Left hindlimb (tissue), 1 donor: ENCODE measurements at places on chromosomes 4 and X.

DNA sequence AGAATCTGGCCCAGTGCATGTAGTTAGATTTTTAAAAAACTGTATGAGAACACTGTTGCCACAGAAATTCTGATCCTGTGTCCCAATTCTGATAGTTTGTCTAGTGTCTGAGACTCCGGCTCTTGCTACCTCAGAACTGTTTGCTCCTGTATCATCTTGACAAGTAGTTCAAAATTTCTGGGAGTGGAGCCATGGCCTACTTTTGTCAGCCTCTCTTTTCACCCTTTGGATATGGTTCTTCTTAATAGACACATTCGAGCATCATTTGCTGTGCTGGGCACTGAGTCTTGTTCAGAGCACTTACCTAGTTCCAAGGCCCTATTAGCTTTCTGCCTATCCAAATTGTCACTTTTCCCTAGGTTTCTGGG lies 46.9 kb downstream of the ATP10D start:
- DNase-seq, result no peak

DNA sequence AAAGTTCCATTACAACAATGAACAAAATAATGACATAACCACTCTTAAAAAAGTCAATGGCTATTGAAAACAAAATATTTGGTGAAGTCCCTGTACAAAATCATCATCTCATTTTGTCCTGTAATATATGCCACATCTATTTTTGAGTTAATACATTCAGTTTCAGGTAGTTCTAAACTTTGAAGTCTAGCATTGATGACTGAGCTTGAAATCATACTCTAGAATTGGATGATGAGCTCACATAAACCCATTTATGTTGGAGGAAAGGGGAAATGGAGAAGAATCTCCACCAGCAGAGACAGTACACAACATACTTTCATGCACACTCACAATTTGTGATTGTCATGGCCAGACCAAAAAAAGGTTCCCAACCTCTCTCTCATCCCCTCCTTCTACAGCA lies 371.1 kb upstream of the NR3C2 start:
- no peak for DNase-seq

DNA sequence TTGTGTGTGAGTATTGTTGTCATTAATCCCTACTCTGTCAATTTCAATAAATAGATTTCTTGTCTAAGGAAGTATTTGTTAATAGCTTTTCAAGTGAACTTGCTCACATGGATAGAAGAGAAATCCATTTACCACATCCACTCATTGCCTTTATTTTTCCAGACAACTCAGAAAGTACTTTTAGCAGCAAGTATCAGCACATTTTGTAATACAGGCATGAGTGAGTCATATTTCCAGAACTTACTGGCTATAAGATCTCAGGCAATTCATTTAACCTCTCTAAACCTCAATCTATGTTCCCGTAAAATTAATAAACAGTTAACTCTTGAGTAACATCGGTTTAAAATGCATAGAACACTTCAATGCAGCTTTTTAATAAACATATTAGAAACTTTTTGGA lies 317.9 kb upstream of the PCDH7 start:
- DNase-seq, result no peak

GRCh38 chrX:103415068-103415467 lies 38.7 kb downstream of the BEX3 start:
- no peak for DNase-seq

GRCh38 chr4:81397635-81398034 lies 74.1 kb downstream of the RASGEF1B start:
- no peak for DNase-seq

GRCh38 chr4:172758586-172759340 lies 409.8 kb upstream of the GALNT7 start:
- no peak for DNase-seq

GRCh38 chr4:57499786-57500185 lies 389.6 kb upstream of the IGFBP7 start:
- no peak for DNase-seq

- no peak for DNase-seq
These were observed 2.4 kb upstream of the HGFAC start for GRCh38 chr4:3439391-3439790.

GRCh38 chr4:26346203-26346620 lies 25.4 kb downstream of the RBPJ start:
- no peak for DNase-seq

DNA sequence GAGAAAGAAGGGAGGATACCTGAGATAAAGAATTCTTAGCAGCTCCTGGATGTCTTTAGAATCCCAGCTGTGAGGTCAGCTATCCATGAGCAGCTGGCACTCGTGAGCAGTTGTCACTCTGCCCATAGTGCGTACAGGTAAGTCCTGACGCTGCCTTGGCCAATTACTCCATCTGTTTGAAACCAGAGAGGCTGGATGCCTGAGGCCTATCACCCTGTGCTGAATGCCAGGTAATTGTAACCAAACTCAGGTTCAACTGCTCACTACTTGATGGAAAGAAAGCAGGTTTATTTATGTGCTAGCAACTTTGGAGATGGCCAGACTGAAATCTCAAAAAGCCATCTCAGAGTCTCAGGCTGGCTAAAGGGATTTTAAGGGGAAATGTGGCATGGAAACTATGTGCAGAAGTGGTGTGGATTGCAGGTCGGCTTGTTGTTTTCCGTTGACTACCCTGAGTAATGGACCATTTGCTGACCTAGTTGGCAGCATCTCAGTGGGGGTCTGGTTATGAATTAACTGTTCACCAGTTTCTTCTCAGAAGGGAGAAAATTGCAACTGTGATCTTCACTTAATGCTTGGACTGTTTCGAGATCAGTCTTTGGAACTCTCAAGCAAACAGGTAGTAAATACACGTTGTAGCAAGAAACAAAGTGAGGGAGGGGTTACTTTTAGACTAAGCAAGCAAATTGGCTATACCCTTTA lies 1614.0 kb upstream of the PCDH10 start:
- no peak for DNase-seq

- DNase-seq, result no peak
These were observed 869.8 kb downstream of the PCDH18 start for GRCh38 chr4:136662539-136662938.

- peak; percentile 67 for DNase-seq
These were observed 40.6 kb upstream of the LSM6 start for GRCh38 chr4:146134761-146135445.

GRCh38 chrX:56564921-56565840 lies 1.8 kb downstream of the UBQLN2 start:
- peak; percentile 16 for DNase-seq

DNA sequence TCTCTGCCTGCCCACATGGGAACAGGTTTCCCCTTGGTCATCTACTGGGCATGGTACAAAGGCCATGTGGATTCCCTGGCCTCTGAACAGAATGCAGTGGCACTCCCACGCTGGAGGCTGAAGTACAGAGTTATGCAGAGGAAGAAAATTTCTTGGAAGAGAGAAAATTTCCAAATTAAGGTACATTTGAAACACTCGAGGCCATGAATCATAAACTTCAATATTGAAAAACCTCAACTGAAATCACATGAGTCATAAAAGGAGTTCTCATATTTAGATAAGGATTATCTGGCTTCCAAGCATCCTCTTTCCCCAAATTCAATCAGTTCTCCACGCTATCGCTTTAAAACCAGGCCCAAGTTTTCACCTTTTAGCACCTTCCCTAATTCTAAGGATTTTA lies 28.1 kb upstream of the TXK start:
- no peak for DNase-seq

- DNase-seq, result peak; percentile 36
These were observed 201.5 kb upstream of the FAM241A start for GRCh38 chr4:111943796-111944203.

DNA sequence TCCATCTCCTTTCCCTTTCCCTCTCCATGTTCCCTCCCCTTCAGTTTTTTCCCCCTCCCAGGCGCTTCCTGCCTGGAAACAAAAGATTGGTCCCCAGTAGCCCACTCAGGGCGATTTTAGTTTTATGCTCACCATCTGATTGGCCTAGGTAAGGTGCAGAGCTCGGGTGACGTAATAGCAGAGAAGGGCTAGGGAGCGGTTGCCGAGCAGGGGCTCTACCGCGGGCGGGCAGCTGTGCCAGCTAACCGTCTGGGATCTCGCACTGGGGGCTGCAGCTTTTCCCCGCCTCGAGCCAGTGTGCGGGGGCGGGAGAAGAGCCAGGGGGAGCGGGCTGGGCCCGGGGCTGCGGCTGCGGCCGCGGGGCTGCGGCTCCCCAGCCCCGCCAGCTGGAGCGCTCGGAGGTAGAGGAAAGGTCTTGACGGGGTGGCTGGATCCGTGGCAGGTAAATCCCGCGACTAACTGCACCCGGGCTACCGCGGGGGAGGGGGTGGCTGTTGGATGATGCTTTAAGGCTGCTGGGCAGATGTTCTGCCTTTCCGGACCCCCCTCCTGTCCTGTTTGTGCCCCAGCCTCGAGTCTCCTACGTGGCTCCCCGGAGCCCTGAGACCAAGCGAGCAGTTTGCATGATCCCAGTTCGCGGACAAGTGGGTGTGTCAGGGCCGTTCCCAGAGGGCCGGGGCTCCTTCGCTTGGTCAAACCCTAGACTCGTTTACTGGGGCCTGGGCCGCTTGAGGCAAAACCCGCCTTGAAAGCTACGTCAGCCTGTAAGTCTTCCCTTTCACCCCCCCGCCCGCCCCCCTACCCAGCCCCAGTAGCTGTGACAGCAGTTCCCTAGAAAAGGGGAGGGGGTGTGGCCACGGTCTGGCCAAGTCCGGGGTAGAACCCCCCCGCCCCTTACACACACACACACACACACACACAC lies at the start of gene PAK3:
Gene PAK3, plus strand, starts transcription at position 218 of the 922 bp plus-strand sequence. CDS start 26,913 bp downstream, outside the sequence.
- peak; percentile 84 for DNase-seq

- no peak for DNase-seq
These were observed 442.8 kb downstream of the BCOR start for GRCh38 chrX:39654952-39655351.

GRCh38 chr4:162852642-162853041 lies 314.0 kb downstream of the NAF1 start:
- no peak for DNase-seq

GRCh38 chrX:54042609-54043021 lies 1.7 kb downstream of the PHF8 start:
- DNase-seq, result peak; percentile 66

GRCh38 chr4:159024266-159024665 lies 78.6 kb upstream of the RAPGEF2 start:
- DNase-seq, result no peak

GRCh38 chr4:78661921-78662521 lies 110.5 kb downstream of the ANXA3 start:
- peak; percentile 40 for DNase-seq

DNA sequence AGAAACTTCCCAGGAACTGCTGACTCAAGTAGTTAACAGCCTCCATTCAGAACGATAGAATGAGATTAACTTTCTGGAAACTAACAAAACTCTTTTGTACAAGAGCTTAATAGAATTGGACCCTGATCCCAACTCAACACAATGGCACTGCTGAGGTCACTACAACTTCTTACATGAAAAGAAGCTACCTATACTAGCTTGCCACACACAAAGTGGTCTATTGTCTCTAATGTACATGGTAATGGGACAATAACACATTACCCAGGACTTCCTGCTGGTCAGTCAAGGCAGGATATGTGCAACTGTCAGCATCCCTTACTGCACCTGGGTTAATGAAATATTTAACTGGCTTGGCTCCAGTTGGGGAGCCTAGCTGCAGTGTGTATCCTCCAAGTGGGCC lies 56.2 kb downstream of the BRCC3 start:
- no peak for DNase-seq

DNA sequence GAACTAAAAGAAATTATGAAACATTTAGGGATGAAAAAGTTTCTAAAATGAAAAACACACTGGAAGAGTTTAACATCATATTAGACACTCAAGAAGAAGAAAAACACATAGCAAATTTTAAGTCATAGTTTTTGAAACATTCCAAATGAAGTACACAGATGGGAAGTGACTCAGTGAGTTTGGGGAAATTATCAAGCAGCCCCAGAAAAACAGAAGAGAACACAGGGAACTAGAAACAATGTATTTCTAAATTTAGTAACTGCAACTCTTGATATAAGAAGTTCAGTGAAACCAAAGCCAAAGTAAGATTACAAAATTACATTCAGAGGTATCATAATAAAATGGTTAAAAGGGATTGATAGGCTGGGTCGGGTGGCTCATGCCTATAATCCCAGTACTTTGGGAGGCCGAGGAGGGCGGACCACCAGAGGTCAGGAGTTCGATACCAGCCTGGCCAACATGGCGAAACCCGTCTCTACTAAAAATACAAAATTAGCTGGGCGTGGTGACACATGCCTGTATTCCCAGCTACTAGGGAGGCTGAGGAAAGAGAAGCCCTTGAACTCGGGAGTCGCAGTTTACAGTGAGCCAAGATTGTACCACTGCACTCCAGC lies 461.2 kb downstream of the KCTD8 start:
- DNase-seq, result no peak

GRCh38 chr4:120971884-120972283 lies 49.4 kb upstream of the PRDM5 start:
- no peak for DNase-seq

DNA sequence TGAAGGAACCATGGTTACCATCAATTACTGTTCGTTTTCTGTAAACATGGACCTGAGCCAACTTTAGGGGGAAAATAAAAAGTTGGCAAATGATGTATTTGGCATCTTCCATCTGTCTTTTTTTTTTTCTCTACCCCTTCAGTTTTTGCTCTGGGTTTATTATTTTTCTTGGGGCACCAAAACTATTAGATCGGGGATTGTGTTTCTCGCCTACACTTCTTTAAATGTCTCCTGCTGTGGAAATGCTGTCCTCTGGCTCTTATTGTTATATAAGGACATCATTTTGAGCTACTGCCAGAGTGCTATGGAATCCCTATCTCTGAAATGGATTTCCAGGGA lies 234.0 kb upstream of the SLIT2 start:
- DNase-seq, result no peak

DNA sequence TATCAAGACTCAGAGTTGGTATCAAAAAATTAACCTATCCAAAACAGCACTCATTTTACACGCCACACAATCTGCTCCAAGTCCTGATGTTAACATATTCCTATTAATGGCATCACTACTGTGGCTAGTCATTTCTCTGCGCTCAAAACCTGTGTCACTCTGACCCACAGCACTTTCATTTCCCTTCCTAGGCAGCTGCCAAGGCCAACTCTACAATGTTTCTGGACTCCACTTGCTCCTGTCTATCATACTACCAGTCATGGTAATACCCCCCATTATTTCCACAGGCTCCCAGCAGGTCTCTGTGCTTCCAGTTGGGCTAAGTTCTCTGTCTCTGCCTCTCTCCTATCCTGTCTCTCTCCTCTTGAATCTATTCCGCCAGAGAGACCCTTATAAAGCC lies 323.6 kb downstream of the NR3C2 start:
- DNase-seq, result no peak

GRCh38 chr4:116734178-116734577 lies 351.2 kb downstream of the TRAM1L1 start:
- no peak for DNase-seq
